CD4-positive, alpha-beta memory T cell (primary cell): ENCODE measurements at places on chromosomes 7 and 10. TPM values are rescaled to one million over a fixed set of nuclear protein-coding genes. Genes with fewer than 3 reads are reported as not detected.
A peak's percentile ranks its signal among the peaks of the same experiment; 100 is the strongest.

- peak overlapping the region; percentile 33 for H3K4me3 ChIP-seq
- DNase-seq = no peak
- peaks cover 86% of the 10 kb centered on the region for H3K4me1 ChIP-seq
- no peaks in the 10 kb centered on the region for H3K36me3 ChIP-seq
- no peaks in the 10 kb centered on the region for H3K27me3 ChIP-seq
These were observed 91.8 kb downstream of the SH3PXD2A start for GRCh38 chr10:103763374-103764202.

- DNase-seq = no peak
- no peak overlapping the region for H3K27ac ChIP-seq
- no peak overlapping the region for H3K4me3 ChIP-seq
- H3K36me3 ChIP-seq = no peaks in the 10 kb centered on the region
- H3K27me3 ChIP-seq = no peaks in the 10 kb centered on the region
These were observed 27.7 kb downstream of the ARHGAP22 start for GRCh38 chr10:48577158-48577557.

- no peaks in the 10 kb centered on the region for H3K4me1 ChIP-seq
- no peak overlapping the region for H3K27ac ChIP-seq
- H3K4me3 ChIP-seq = no peak overlapping the region
- H3K27me3 ChIP-seq = no peaks in the 10 kb centered on the region
- no peak for DNase-seq
These were observed 15.0 kb upstream of the SLC18A3 start for GRCh38 chr10:49595003-49595712.

GRCh38 chr7:88522771-88523293 lies 216.1 kb upstream of the STEAP4 start:
- H3K27ac ChIP-seq = no peak overlapping the region
- no peaks in the 10 kb centered on the region for H3K4me1 ChIP-seq
- H3K36me3 ChIP-seq = no peaks in the 10 kb centered on the region
- H3K4me3 ChIP-seq = no peak overlapping the region
- H3K27me3 ChIP-seq = no peaks in the 10 kb centered on the region
- no peak for DNase-seq

DNA sequence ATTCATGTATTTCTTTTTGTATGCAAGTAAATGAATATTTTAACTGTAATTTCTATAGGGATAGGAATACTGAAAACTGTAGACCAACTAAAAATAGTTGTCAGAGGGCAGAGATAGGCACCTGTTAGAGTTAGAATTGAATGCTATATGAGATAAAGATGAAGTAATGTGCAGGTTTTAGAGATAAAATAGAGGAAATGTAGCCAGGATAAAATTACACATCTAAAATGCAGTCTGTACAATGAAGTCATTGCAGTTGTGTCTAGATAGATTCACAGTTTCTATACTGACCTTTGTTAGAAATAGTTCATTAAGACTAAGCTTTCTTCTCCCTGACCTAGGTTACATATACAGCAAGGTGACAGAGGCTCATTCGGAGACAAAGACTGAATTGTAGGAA lies 46.2 kb downstream of the SMNDC1 start:
- no peaks in the 10 kb centered on the region for H3K36me3 ChIP-seq
- peaks cover 3% of the 10 kb centered on the region for H3K4me1 ChIP-seq
- no peak overlapping the region for H3K4me3 ChIP-seq
- H3K27ac ChIP-seq = no peak overlapping the region

GRCh38 chr10:71562904-71563303 lies 156.7 kb downstream of the C10orf105 start:
- H3K4me1 ChIP-seq = no peaks in the 10 kb centered on the region
- no peak overlapping the region for H3K4me3 ChIP-seq
- no peak overlapping the region for H3K27ac ChIP-seq
- DNase-seq = no peak
- no peaks in the 10 kb centered on the region for H3K27me3 ChIP-seq
- H3K36me3 ChIP-seq = no peaks in the 10 kb centered on the region

DNA sequence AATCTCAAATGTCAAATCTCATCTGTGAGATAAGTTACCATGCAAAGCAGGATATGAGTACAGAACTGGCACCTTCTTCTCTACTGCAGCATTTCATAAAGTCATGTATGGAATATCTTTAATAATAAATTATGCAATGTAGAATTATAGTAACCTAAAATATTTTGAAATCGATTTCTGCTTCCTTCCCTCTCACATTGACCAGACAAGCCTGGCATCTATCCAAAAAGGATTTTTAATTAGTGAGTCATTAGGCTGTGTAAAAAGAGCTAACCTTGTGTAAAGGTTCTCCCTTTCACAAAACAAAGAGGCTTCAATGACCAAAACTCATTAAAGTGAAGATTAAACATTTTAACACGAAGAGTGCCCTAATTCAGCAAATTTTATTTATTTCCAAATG lies 48.8 kb upstream of the EXOC6 start:
- H3K27ac ChIP-seq = no peak overlapping the region
- H3K36me3 ChIP-seq = no peaks in the 10 kb centered on the region
- H3K27me3 ChIP-seq = no peaks in the 10 kb centered on the region
- H3K4me1 ChIP-seq = no peaks in the 10 kb centered on the region
- H3K4me3 ChIP-seq = no peak overlapping the region
- no peak for DNase-seq

- no peaks in the 10 kb centered on the region for H3K4me1 ChIP-seq
- H3K36me3 ChIP-seq = no peaks in the 10 kb centered on the region
- no peak overlapping the region for H3K4me3 ChIP-seq
- H3K27ac ChIP-seq = no peak overlapping the region
- H3K27me3 ChIP-seq = no peaks in the 10 kb centered on the region
- no peak for DNase-seq
These were observed 17.2 kb downstream of the PLCE1 start for GRCh38 chr10:94010886-94011285.

GRCh38 chr10:6185039-6185716 lies 17.6 kb upstream of the PFKFB3 start:
- no peak for DNase-seq
- H3K4me3 ChIP-seq = no peak overlapping the region
- peaks cover 8% of the 10 kb centered on the region for H3K4me1 ChIP-seq
- H3K27ac ChIP-seq = no peak overlapping the region
- no peaks in the 10 kb centered on the region for H3K36me3 ChIP-seq

DNA sequence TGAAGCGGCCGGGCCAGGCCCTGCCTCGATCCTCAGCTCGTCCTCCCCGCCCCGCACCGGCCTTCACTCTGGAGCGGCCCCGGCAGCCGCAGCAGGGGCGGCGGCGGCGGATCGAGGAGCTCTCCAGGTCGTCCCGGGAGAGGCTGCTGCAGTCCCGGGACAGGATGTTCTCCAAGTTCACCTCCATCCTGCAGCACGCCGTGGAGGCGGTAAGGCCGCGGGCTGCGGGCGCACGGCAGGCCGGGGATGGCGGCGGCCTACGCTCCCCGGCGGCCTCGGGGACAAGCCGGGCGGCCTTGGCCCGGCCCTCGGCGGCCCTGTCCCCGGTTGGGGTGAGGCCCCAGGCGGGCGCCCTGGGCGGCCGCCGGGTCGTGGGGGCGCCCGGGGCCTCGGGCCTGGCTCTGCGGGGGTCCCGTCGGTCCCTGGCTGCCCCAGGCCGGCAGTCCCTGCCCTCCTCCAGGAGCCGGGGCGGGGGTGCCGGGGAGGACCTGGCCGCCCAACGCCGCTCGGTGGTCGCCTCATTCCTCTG lies 399 bp downstream of the FHIP2A start:
- H3K4me1 ChIP-seq = peaks cover 45% of the 10 kb centered on the region
- no peak overlapping the region for H3K4me3 ChIP-seq

The CDH23 gene
- total RNA-seq = 5.4 TPM

The CAMK2B gene
- not detected for total RNA-seq

The SMC3 gene
- 59.5 TPM for total RNA-seq

The GIMAP8 gene
- total RNA-seq = 59.0 TPM

The SAMD9 gene
- 56.6 TPM for total RNA-seq

The TAC1 gene
- total RNA-seq = not detected

The CTAGE15 gene
- total RNA-seq = not detected

The PIK3CG gene
- 32.3 TPM for total RNA-seq
